HCT116 (cell line): ENCODE measurements at places on chromosomes 5 and 9.

DNA sequence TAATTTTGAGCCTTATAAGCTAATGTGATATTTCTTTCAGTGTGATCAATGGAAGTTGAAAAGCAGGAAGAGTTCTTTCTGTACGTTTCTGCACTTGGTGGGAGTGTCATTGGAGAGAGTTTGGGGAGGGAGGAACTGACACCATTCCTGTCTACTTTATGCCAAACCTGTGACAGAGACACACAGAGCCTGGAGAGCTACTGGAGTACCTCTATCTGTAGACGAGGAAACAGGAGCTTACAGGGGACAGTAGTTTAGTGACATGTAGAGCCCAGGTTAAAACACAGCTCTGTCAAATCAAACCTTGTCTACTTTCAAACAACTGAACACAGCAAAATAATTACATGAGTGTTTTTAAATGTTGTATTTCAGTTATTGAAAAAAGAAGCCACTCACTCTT lies 103.6 kb downstream of the PDE4D start:
- no peak for DNase-seq

DNA sequence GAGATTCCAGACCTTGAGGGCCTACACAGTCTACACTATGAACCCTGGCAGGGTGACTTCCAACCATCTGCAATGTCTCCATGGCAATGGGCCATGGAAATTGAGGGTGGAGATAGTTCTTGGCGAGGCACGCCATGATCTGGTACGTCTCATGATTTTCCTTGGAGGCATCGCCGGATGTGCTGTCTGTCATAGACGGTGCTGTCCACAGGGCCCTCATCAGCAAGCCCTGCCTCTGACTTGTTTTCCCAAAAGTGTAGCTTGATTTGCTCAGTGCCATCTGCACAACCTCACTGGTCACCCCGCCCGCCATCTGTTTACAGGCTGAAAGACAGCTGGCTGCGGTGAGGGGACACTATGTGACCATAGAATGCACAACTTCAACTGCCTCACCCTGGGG lies 73.5 kb downstream of the BOD1 start:
- no peak for DNase-seq

DNA sequence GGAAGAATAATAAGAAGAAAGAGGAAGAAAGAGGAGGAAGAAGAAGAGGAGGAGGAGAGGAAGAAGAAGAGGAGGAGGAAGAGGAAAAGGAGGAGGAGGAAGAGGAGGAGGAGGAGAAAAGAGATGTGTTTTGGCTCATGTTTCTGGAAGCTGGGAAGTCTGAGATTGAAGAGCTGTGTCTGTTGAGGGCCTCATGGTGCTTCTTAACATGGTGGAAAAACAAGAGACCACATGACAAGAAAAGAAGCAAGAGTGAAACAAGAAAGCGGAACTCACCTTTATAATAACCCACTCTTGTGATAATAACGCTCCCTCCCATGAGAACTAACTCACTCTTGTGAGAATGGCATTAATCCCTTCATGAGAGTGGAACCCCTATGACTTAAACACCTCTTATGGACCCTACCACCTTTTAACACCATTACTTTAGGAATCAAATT lies 36.1 kb upstream of the RANBP6 start:
- DNase-seq: no peak

DNA sequence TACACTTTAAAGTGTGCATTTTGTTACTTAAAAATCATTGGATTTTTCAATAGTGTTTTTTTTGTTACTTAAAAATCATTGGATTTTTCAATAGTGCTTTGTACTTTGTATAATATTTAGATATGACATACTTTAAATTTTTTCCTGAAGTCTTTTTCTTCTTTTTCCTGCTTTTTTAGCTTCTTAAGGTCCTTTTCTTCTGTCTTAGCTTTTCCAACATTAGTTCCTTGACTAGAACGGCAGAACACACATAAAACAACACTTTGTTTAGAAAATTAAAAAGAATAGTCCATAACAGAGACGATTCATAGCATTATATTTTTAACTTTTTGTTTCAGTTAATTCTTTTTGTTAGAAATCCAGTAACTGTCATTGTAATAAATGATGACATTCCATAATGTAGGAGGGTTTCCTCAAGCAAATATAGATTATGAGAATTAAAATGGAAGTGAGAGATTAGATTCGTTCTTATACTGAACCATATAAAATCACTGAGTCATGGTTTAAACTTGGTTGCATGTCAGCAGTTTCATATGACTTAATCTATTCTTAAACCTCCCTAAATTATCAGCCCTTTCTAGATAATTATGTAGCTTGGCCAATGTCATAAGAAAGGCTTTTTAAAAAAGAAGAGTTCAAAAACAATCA lies 45.3 kb upstream of the RICTOR start:
- no peak for DNase-seq

GRCh38 chr9:77488439-77489126 lies 159.5 kb downstream of the GNA14 start:
- peak; percentile 7 for DNase-seq

DNA sequence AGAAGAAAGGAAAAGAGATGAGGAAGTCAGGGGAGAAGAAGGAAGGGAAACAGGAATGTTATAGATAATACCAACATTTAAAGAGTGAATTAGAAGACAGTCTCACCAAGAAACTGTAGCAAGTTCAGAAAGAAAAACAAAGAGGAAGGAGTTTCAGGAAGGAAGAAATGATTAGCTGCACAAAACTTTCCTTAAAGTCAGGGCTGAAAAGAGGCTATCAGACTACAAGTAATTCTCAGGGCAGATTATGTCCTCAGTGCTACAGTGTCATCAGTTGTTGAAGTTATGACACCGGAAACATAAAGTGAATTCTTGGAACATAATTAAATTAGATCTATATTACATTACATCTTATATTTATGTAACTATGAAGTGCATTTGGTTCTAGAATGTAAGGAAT lies 226.9 kb downstream of the ARRDC3 start:
- DNase-seq: no peak

GRCh38 chr5:140024928-140025327 lies 18.2 kb downstream of the NRG2 start:
- DNase-seq: no peak

- DNase-seq: no peak
Observed at GRCh38 chr9:82034956-82035731, 46.6 kb downstream of the SPATA31D1 start.

GRCh38 chr9:127700594-127701255 lies 6.1 kb upstream of the CFAP157 start:
- DNase-seq: no peak

DNA sequence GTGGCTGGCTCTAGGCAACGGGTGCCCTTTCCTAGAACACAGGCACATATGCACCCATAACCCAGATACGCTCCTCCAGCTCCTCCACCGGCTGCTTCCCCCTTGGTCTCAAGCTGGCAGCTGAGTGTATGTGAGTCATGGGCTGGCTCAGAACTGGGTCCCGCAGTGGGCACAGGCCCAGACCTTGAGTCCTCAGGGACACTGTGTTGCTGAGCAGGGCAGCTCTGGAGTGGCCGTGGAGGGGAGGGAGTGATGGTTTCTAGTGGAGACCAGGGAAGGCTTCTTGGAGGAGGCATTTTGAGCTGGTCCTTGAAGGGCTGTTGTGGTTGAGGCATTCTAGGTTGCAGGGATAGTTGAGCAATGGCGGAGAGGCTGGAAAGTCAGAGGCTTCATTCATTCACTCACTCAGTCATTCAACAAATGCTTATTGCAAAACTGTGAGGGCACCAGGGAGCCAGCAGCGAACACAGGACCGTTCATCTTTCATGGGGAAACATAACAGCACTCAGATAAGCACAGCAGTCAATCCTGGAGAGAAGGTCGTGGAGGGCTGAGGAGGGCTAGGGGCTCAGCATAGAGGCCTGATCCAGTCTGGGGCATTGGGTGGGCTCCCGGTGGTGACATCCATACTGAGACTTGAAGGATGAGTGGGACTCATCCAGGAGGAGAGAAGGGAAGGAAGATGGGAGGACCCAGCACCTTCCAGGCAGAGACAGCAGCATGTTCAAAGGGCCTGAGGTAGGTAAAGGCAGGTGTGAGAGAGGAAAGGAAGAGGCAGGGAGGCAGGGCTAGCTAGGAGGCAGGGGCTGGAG lies 2.4 kb downstream of the BBLN start:
- DNase-seq: no peak

DNA sequence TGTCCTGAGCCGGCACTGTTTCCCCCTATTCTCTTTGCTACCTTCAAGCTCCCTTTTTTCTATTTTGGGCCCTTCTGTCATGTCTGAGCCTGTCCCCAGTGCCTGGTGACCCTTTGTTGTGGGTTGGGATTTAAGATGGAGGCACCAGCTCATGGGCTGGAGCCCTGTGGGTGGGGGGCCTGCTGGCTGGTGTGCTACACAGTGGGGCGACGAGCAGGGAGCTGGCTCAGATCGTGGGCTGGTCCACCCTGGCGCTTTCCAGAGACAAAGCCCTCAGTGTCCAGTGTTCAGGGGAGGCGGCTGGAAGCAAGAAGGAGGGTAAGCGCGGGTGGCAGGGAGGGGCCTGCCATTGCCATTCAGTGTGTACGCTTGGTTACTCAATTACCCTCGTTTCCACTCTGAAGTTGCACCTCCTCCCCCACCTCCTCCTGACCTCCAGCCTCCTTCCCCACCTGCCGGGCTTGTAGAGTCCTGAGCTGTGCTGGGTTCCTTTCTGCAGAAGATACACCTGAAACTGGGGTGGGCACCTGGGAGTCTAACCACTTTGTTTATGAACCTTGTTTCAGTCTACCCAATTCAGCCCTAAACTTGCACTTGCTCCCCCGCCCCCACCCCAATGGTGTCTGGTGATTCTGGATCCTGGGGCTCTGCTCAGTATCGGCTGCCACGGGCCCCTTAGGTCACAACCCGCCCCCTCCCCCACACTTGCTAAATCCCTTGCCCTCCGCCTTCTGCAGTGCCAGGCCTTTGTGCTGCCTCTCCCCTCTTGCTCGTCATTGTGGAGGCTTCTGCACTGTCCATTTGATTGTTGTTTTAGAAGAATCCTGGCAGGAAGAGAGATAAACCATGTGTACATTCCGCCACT lies 49.9 kb downstream of the MVB12B start:
- no peak for DNase-seq

- DNase-seq: no peak
Observed at GRCh38 chr9:97990259-97990658, 7.1 kb downstream of the ANP32B start.

- DNase-seq: no peak
Observed at GRCh38 chr9:112200711-112201110, 25.6 kb upstream of the SUSD1 start.

DNA sequence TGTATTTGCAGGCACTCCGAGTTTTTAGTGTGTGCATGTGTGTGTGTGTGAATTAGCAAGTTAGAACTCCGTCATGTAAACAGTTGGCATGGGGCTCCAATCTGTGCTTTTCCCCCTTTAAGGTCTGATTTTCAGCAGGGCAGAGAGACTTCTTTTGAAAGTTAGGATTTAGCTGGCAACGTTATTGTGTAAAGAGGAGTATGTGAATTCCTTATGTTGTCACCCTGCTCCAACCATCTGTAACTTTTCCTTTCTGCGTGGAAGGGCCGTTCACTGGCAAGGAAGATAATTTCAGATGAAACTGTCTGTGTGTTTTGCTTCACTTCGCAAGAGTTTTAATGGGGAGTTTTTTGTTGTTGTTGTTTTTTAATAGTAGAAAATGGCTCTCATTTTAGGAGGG lies 332 bp downstream of the SGCD start:
- no peak for DNase-seq

DNA sequence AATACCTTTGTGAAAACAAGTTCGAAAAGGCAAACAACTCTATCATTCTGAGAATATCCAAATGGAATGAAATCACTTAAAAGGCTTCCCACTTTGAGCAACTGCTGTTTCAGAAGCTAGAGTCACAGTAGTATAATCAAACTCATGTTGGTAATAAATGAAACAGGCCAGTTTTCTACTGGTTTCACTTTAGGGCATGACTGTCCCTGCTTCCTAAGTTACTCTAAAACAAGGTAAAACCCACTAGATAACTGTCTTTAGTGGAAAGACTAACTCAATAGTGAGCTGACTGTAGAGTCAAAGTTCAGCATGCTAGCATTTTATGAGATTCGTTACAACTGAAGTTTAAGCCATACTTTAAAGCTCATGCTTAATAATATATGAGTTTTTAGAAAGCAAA lies 6.0 kb downstream of the CDC26 start:
- no peak for DNase-seq

- DNase-seq: no peak
Observed at GRCh38 chr9:6086006-6086655, 70.7 kb upstream of the RANBP6 start.

DNA sequence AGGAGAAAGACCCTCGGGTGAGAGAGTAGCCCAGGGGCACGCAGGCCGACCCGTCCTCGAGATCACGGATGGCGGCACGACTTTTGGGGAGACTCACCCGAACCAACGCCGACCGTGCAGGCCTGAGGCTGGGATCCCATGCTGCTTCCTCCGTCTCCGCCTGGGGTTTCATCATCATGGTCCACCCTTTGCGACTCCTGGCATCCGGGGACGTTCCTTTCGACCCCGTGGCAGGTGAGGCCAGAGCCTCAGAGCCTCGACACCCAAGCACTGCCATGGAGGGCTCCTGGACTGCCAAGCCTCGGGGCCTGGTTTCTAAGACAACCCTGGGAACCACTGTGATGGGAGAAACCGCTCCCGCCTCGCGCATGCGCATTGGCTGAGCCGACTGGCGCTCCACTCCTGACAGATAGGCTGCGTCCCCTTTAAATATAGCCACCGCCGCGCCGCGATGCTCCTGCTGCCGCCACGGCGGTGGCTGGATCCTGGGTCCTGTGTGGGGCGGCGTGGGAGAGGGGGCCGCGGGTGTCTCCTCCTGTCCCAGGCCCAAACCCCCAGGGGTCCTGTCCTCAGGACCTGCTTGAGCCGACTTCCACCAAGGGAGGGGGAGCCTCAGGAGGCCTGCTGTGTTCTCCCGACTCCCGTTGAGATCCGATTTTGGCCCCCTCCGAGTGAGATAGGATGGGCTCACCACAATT lies 481.6 kb downstream of the SPATA31A7 start:
- no peak for DNase-seq

GRCh38 chr5:10498350-10498749 lies 56.7 kb downstream of the ROPN1L start:
- no peak for DNase-seq

DNA sequence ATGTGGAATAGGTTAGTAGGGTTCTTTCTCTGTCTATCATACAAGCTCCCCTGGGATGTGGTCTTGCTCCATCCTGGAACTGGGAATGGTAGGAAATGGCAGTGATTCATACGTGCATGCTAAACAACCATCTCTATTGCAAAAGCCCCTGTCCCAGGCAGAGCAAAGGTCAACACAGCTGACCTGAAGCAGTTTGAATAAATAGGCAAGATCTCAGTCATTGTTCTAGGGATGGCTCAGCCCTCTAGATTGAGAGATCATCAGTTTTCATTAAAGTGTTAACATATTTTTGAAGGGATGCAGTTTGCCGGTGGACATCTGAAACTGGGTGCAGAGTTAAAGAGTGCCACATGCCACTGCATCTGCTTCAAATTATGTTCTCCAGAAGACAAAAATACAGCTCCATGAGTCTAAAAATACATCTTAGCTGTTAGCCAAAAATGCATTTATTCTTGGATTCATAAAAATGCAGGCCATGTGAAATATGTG lies 224.1 kb downstream of the ESM1 start:
- DNase-seq: no peak
